ENCODE measurements at places on chromosomes 5 and 9.

DNA sequence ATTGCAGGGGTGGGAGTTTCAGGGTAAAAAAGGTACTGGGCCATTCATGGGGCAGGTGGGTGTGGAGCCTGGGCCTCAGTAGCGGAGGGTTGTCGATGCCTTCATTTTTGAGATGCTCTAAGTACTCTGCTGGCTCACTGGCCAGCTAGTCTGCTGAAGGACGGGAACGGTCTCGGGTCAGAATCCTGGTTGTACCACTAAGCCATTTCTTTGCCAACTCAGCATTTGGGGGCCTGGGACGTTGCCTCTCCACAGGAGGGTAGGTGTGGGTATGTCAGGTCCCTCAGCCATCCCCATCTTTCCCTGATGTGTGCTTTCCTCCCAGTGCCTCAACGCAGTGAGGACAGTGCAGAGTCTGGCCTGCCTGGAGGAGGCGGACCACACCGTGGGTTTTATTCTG is 25.1 kb downstream of the SH3GLB2 start:
- no peak for DNase-seq

- no peak for DNase-seq
Observed at GRCh38 chr9:121277518-121278295, 9.7 kb downstream of the GSN start.

- no peak for DNase-seq
Observed at GRCh38 chr5:170025853-170026252, 45.6 kb upstream of the INSYN2B start.

GRCh38 chr5:53985796-53986195 is 324.6 kb downstream of the ARL15 start:
- no peak for DNase-seq

GRCh38 chr5:9559965-9560364 is 14.1 kb upstream of the SEMA5A start:
- DNase-seq, result no peak
